NCI-H1436 (cell line): ENCODE measurements at places on chromosomes 3 and 15.

- DNase-seq, result no peak
Observed at GRCh38 chr3:50303013-50303815, at the start of gene HYAL1. Gene HYAL1 (minus strand): TSS chr3:50303574. CDS start chr3:50302956, 618 bp downstream.

DNA sequence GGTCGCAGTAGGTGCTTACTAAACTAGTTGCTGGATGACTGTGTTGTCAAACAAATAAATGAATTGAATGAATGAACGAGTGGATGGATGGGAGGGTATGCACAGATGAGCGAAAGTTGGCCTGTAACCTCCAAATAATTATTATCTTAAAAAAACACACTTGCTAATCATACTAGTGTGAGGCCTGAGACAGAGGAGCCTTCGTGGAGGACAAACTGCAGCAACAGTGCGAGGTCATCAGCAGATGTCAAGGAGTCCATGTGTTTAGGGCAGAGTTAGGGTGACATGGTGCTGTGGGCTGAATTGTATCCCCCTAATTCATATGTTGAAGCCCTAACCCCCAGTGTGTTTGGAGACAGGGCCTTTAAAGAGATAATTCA is 24.4 kb downstream of the CORO2B start:
- no peak for DNase-seq

DNA sequence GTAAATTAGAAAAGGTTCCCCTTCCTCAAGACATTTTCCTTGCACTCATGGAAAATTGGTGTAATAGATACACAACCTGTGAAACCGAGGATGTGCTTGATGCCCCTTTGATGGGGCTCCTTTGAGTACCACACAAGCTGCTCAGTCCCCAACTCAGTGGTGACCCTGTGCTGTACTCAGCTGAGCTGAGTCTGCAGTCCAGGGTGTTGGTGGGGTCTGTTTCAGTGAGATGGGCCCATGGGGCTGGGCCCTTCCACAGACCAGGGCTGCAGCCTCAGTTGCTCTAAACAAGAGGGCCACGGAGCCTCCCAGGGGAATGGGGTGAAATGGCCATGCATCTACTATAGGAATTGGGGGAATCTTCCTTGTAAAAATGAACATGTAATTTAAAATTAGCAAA is 39.3 kb downstream of the KY start:
- DNase-seq, result no peak

DNA sequence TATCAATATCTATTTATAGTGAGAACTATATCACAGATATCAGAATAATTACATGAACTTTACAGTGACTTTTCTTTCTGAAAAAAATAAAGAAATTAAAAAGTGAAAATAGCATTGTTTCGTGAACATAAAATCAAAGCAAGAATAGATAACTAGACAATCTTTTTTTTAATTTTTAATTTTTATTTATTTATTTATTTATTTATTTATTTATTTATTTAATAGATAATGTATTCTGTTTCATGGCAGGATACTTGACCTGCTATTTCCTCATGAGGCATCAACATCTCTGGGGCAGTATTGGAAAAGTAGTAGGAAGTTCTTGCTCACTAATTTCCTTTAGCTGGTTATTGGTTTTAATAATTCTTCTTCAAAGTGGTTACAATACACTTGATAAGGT is 33.3 kb downstream of the SLITRK3 start:
- no peak for DNase-seq

DNA sequence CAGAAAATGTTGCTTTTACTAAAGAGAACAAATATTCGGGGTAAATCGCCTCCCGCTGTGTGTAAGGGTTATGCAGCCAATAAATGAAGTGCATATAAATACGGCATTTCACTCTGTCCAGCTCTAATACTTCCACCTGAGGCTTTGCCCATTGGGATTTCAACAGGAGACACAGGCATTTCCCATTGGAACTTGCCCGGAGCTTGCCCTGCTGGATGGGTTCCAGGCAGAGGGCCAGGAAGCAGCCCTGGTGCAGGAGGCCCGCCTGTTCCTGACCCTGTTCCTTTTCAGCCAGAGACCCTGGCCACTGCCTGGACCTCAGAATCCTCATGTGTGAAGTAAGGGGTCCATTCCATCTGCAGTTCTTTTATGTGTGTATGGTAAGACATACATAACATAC is 17.4 kb upstream of the CEMIP start:
- no peak for DNase-seq

DNA sequence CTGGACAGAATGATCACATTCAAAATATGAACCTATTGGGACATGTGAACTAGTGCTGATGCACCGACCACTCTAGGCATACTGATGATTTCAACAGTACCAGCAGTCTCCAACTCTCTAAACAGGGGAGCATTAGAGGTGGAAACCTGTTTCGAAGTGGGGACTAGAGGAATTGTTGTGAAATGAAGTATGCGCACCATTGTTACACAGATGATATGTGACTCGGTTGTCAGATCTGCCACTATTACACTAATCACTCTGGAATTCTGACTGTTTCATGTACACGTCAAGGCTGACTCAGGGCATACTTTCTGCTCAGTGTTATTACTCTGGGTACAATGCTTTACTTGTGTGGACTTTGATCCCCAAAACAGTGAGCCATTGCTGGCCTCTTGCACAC is 198.2 kb upstream of the UBE2E2 start:
- no peak for DNase-seq

DNA sequence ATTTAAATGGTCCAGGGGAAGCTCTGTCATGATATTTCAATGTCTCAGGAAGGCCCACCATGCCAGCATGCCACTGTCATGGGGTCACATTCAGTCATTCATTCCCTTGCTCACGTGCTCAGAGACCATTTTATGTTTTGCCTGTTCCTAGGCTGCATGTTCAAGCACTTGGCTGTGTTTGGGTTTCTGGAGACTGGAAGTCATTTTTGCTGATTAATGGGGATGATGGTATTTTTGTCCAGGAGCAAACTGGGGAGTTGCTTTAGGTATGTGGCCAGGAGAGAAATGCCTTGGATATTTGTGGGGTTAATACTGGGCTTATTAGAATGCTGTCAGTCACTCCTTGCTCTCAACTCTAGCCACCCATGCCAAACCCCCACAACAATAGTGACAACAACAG is 303.5 kb downstream of the PTPRG start:
- DNase-seq, result no peak

DNA sequence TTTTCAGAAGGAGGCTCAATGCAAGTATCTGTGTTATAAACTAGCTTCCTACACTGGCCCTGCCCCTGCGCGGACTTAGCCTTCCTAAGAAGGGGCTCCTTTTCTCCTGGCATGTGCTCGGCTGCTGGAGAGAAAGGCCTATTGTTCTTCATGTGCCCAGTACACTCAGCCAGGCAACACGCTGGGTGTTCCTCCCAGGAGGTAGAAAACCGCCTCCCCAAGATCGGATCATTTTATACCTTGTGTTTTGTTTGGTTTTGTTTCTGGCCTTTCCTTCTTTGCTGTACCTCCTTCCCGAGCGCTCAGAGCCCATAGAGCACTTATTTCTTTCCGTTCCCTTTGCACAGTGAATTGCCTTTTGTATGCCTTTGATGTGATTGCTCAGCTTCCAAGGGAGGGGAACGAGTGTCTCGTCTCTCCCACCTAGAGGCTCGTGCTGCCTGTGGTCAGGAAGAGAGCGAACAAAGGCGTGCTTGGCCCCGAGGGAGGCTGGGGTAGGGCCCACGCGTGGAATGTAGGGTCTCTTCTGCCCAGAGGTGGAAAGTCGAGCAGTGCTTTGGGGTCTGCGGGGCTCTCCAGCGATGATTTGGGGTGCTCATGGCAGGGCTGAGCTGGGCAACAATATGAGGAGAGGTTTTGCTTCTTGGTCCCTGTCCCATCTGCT is 30.0 kb downstream of the CCNL1 start:
- peak; percentile 38 for DNase-seq

GRCh38 chr15:69410248-69410874 is 3.8 kb upstream of the KIF23 start:
- DNase-seq, result peak; percentile 51

GRCh38 chr3:46734773-46735172 is 17.1 kb upstream of the PRSS50 start:
- DNase-seq, result no peak

- DNase-seq, result peak; percentile 53
Observed at GRCh38 chr3:48435774-48436476, 4.0 kb downstream of the CCDC51 start.

DNA sequence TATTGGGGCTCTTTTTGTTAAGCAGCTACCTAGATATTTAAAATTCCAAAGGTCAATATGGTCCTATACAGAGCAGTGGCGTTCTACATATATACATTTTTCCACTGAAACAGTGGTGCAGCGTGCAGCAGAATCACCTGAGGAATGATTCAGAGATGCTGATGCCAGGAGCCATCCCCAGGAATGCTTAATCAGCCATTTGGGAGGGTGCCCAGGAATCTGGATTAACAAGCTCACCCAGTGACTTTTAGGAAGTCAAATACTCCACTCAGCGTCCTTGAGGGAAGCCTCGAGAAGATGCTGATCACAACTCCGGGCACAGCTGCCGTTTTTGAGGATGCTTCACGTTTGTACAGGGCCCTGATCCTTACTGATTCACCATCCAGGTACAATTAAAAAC is 82.6 kb upstream of the ARHGEF3 start:
- DNase-seq, result no peak

DNA sequence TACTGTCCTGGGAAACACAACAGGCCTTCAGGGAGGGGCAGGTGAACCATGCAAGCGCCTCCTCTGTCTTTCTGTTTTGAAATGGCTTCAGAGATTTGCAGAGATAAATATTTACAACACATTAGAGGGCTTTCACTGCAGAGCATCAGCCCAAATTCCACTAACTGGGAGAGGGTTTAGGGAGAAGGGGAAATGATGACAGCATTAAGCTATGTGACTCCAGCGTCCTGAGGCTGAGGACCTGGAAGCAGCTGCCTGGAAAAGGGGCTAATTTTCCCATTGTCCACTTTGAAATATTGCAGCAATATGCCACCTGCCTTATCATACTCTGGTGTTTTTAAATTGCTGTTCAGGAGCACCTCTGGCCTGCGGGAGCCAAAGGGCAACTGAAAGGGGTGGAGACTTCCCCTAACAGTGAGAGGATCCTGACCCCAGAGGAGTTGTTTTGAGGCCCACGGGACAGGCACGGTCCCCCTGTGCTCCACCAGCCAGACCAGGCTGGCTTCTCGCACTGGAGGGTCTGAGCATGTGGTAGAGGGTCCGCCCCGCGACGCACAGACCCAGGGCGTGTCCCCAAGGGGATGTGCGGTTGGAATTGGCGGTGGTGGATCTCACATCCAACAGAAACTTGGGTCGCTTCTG is 110.6 kb downstream of the XXYLT1 start:
- no peak for DNase-seq

DNA sequence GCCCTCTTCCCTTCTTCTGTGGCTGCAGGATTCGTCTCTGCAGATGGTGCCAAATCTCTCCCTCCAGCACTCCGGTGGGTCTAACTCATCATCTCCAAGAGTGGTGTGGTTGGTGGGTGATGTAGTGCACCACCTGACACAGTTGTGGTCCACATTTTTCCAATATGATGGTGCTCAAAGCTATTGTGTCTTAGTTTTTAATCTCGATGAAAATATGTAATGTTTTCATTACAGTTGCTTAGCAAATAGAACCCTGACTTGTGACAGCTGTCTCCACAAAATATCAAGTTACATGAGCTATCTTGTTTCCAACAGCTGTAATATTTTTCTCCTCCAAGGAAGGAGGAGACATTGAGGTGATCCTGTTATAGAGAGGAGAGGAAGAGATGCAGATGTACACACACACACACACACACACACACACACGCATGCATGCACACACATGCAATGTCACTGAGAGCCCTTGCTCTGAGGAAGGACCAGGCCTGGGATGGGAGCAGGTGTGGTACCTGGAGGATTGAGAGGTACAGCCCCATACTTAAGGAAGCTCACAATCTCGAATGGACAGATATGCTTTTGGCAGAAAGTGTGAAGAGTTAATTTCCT is 15.7 kb upstream of the ESYT3 start:
- DNase-seq, result no peak

- DNase-seq, result no peak
Observed at GRCh38 chr3:196214783-196215441, 1.4 kb upstream of the SLC51A start.

GRCh38 chr3:101042996-101043686 is 49.9 kb upstream of the ABI3BP start:
- DNase-seq, result no peak

DNA sequence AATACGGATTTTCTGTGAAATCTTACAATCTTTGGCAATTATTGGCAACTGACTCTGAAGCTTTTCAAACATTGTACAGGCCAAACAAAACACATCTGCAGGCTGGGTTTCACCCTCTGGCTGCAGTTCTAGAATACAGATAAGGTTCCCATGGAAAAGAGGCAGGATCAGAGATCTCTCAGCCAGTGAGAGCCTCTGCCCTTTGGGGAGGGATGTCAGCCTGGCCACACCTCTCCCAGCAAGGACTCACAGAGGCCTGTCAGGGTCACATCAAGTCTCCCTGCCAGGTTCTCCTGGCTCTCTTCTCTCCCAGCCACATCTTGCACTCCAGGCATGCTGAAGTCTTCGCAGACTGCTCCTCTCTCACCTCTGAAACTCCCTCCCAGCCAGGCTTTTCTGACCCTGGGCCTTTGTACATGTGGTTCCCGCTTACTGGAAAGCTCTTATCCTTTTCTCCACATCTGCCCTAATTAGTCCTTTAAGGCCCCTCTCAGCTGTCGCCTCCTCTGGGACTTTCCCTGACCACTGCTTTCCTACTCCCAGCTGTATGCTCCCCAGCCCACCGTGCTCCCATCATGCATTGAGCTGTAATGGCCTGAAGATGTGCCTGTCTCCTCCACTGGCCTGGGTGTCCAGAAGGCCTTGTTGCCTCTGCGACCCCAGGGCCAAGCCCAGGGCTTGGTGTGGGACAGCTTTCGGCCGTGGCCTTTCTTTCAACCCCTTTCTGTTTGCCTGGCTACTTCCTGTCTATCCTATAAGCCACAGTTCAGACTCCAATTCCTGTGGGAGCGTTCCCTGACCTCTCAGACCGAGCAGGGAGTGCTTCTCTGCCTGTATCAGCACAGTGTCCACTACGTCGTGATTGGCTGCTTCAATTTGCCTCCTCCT is 4.3 kb downstream of the RBP1 start:
- no peak for DNase-seq

GRCh38 chr3:152322756-152323155 is 54.0 kb downstream of the MBNL1 start:
- DNase-seq, result no peak
